Stimulated activated effector memory CD8-positive, alpha-beta T cell treated with anti-CD3 and anti-CD28 coated beads, Interleukin-12 subunit alpha, Interleukin-12 subunit beta, amount 100 ng/mL, for 72 hours (primary cell): ENCODE measurements at places on chromosomes 13 and 19.

DNA sequence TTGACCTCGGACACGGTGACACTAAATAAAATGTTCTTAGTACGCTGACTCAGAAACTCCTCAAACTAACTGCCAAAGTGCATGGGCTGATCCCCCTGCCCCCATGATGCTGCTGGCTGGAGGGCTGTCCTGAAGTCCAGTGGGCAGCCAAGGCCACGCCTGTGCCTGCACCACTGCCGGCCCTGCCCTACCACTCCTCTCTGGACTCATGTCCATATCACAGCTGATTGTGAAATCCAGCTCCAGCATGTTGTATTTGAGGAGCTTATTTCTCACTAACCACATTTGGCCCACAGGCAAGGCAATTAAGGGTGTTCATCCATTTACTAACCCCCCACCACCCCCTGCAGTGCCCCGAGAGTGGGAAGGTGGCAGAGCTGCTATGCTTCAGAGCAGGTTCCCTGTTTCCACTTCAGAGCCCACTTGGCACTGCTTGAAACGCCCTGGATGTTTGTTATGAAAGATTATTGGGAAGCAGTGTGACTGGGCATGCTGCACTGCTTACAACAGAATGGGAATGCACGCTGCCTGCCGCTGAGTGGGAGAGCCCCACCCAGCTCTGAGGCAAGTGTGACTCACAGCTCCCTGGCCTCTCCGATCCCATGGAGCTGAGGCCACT is 114.0 kb downstream of the UQCRFS1 start:
- no peak for DNase-seq

GRCh38 chr19:40400559-40400958 is 10.6 kb upstream of the HIPK4 start:
- DNase-seq, result no peak

GRCh38 chr19:39987596-39987995 is 9.3 kb upstream of the ZNF546 start:
- DNase-seq, result no peak

GRCh38 chr19:38375098-38375493 is 725 bp downstream of the PSMD8 start:
- no peak for DNase-seq

- DNase-seq, result no peak
These were observed 425.7 kb downstream of the SPRY2 start for GRCh38 chr13:79915114-79915811.
